NCI-H1694 treated with DMSO at 0.1 percent for 48 hours (cell line): ENCODE measurements at places on chromosomes 16 and 17.

DNA sequence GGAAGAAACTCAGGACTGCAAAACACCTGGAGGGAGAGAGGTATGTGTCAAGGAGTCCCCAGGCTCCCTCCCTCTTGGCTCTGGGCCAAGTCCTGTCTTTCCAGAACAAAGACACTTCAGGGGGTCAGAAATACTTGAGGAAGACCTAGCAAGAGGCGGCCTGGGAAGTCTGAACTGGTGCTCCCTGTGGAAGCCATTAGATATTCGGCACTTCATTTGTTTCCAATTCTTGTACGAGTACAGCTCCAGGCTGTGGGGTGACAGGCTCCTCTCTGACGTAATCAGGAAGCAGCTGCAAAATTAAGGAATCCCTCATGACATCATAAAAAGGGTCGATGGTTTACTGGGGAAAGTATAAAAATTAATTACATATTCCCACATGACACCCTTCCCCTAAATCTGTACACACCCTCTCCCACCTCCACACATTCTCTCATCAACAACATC lies 108.7 kb downstream of the SMG6 start:
- DNase-seq: no peak

- no peak for DNase-seq
These were observed 712 bp downstream of the HOXB4 start for GRCh38 chr17:48577330-48577945.

GRCh38 chr17:77535435-77535834 lies 394.7 kb downstream of the SEC14L1 start:
- DNase-seq: no peak

DNA sequence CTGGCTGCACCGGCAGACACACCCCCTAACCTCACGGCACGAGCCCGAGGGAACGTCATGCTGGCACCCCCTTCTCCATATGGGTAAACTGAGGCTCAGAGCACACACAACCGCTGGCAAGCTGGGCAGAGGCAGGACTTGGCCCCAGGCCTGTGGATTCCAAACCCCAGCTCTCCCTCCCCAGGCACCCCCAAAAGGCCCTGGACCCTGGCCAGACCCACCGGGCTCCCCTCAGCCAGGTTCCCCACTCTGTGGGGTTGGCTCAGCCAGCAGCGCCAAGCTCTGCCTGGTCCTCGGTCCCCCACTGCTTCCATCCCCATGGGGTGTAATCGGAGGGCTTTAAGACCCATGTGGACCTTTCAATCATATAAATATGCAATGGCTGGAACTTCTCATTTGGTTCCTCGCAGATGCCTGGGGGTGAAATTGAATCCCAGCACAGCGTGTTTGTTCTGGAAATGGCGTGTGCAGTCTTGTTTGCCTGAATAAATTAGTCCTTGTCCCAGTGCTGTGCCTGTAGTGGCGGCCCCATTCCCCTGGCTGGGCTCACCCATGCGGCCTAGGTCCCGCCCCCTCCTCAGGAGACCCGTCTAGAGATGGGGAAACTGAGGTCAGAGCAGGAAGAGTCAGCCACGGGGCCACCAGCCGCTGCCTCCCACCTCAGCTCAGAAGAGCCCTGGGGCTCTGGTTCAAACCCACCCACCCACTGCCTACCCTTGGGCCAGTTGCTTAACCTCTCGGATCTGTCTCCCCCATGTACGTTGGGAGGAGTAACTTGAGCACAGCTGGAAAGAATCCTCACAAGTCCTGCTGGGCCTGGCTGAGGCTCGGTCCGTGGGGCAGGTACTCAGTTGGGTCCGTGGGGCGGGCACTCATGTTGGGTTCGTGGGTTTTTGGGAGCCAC lies 57.3 kb downstream of the ZFPM1 start:
- peak; percentile 55 for DNase-seq

DNA sequence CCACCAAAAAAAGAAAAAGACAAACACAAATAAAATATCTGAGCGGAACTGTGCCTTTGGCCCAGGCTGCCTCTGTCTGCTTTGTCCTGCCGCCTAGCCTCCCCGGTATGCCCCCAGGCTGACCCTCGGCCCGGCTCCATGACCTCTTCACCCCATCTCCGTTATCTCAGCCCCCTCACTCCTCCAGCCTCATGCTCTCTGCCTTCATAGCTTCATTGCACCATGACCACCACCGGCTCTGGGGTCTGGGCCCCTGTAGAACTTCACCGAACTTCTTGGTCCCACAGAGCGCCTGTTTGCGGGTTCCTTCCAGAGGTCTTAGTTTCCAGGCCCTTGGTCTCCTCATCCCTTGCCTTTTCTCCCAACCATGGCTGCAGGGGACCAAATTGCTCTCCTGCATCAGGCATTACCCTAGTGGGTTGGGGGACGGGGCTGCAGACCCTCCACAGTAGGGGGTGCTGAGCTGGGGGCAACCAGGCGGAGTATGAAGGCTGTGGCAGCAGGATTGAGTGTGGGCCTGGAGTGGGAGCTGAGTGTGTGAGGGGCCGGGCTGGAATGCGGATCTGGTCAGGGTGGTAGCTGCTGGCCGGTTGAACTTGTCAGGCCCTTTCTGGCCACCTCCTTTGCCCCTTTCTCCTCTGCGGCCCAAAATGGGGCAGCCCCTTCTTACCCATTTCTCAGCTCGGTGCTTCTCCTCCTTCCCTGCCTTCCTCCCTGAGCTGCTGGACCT lies 6.9 kb downstream of the HIRIP3 start:
- DNase-seq: no peak
